ENCODE measurements at places on chromosomes 7 and 10.

GRCh38 chr10:88926566-88927415, 25.8 kb downstream of the ACTA2 start:
- DNase-seq: peak; percentile 80

- no peak for DNase-seq
Observed at GRCh38 chr10:15053061-15053460, 9.3 kb downstream of the OLAH start.

DNA sequence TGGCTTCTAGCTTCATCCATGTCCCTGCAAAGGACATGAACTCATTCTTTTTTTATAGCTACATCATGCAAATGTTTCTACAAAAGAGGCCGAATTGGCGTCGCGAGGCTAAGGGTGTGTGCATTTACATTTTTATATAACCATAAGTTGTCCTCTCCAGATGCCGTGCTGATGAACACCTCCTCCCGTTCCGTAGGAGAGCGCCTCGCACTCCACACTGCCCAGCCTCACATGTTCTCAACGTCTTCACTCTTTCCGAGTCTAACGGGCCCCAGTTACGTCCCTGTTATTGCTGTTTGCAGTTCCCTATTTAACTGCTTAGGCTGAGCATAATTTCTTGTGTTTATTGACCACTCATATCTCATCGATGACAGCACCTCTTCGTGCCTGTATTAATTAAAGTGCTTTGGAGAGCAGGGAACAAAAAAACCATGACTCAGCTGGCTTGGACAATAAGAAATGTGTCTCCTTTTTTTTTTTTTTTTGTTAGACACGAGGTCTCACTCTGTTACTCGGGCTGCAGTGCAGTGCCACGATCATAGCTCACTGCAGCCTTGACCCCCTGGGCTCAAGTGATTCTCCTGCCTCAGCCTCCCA, 113.5 kb upstream of the SDK1 start:
- DNase-seq: no peak

DNA sequence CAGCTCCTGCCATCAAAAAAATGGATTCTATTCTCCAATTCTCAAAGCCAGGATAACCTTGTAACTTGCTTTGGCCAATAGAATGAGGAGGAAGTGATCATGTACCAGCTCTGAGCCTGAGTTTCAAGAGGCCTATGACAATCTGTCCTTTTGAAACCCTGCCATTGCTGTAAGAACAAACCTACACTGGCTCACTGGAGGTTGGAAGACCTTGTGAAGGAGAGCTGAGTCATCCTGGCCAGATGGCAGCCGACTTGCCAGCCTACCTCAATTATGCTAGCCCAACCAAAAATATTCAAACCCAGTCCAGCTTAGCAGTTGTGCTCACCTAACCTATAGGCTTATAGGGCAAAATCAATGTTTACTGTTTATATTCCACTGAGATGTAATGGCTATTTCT, 93.0 kb downstream of the HGF start:
- DNase-seq: no peak

DNA sequence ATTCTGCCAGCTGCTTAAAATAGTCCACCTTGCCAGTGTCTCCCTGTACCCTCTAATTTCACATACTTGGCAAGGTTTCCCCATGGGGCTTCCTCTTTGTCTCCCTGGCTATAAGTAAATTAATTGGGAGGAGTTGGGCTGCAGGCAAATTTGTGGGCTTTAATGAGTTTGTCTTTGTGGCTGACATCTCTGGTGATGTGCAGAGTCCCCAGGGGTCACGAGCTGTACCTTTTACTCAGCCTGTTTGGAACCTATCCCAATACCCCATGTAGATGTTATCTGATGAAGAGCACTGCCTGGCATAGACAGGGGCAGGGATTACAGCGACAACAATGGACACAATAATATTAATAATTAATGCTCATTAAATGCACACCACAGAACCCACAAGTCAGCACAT, 132.5 kb downstream of the SLIT1 start:
- DNase-seq: no peak

DNA sequence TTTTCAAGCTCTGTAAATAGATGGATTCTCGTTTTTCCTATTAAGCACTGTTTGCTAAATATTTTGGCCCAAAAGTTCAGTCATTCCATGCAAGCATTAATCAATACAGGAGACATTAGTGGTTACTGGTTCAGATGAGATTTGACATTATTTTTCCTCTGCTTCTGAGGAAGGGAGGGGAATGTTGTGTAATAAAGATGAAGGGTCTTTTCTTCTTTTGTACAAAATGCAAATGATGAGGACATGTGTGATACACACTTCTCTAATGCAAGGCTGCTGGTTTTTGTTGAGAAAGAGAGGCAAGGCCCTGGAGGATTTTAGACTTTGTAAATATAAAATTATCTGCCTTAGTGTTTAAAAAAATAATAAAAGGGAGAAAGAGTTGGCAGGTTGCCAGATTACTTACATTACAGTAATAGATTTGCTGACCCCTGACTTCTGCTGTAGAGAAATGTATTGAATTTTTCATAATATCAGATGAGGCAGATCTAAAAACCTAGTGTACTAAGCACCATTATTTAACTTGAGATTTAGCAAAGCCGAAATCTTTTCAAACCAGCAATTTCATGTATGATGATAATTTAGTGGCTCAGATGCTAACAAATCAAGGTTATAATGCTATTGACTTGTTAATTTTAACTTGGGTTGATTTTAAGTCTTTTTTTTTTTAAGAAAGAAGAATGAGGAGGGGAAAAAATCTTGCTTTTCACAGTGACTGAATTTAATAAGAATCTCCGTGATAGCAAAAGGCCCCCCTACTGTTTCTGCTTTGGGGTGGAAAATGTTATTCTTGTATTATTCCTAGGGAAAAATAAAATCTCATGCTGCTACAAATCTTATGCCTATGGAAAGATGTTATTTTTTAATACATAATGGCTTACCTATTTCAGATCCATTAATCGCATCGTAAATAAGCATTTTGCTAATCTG, 180.1 kb downstream of the ARID5B start:
- no peak for DNase-seq

- no peak for DNase-seq
Observed at GRCh38 chr7:55629051-55629677, 56.9 kb upstream of the VOPP1 start.

DNA sequence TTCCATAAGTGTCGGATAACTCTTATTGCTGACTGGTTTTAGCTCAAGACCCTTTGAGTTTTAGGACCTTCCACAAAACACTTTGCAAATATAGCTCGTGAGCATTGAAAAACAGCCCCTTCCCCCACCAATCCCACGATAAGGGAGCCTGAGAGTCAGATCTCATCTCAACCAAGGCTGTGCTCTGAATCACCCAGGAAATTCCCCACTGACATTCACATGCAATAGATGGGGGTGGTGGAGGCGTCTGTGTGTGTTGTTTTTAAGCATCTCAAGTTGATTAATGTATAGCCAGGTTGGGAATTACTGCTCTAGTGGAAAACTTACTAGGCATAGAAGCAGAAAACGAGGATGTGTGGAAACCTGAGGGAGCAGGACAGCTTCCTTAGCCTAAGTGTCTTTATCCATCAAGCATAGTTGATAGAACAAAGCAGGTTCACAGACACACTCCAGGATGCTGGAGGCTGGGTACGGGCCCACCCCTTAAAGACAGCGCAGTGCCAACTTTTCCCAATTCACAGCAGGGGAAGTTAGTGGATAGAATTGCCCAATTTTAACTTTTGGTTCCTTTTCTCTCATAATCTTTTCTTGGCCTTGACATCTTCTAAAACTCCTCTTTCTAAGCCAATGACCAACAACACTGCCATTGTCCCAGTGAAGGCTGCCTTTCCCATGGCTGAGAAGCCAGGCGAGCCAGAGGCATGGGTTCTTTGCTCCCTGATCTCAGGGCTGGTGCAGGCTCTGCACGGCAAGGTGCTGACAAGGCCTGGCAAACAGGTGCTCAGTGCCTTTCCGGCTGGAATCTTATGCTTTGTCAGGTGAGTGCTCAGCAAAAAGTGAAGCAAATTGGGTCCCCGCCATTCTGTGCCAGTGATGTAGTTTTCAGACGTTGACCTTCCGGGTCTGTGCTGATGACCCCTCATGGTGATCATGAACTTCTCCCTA, 98.5 kb upstream of the INSIG1 start:
- DNase-seq: no peak

DNA sequence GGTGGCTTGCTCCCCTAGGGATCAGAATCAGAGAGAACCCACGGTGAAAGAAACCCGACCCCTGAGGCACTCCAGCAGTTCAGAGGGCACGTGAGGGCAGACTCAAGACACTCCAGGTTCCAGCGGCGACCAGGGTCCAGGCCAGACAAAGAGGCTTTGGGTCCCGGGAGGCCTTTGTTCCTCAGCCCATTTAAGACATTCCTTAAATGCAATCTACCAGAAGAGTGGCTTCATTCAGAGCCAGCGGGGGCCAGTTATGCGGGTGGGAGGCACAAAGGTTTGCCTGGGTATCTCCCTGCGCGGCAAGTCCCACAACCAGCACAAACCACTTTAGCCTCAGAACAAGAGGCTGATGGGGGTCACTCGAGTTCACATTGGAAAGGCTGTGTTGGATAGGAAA, 53.6 kb downstream of the AFAP1L2 start:
- DNase-seq: no peak

- no peak for DNase-seq
Observed at GRCh38 chr10:21100190-21100589, 203.1 kb upstream of the NEBL start.

GRCh38 chr7:45578467-45578866, 4.3 kb downstream of the ADCY1 start:
- no peak for DNase-seq

DNA sequence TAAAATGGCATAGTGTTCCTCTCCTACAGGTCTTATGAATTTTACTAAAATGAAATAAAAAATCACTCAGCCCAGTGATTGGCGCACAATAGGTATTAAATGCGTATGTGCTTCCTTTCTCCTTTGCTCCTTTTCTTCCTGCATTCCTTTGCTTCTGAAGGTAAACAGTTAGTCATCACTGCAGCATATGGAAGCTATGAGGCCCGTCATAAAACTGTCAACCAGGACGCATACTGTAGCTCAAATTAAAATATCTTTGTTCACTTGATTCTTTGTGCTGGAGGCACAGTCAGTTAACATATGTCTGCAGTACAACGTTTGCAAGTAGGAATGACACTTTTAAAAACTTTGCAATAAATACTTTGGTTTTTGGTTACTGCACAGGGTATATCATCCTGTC, 374.7 kb downstream of the TCERG1L start:
- DNase-seq: no peak

GRCh38 chr7:106480616-106481031, 180.3 kb downstream of the CCDC71L start:
- no peak for DNase-seq

GRCh38 chr10:73857446-73857845, 16.9 kb downstream of the CAMK2G start:
- no peak for DNase-seq

GRCh38 chr10:75465450-75465827, 34.0 kb downstream of the LRMDA start:
- no peak for DNase-seq

GRCh38 chr10:22875581-22875980, 52.3 kb upstream of the ARMC3 start:
- DNase-seq: no peak

- no peak for DNase-seq
Observed at GRCh38 chr7:135300913-135301765, 67.5 kb downstream of the STRA8 start.

DNA sequence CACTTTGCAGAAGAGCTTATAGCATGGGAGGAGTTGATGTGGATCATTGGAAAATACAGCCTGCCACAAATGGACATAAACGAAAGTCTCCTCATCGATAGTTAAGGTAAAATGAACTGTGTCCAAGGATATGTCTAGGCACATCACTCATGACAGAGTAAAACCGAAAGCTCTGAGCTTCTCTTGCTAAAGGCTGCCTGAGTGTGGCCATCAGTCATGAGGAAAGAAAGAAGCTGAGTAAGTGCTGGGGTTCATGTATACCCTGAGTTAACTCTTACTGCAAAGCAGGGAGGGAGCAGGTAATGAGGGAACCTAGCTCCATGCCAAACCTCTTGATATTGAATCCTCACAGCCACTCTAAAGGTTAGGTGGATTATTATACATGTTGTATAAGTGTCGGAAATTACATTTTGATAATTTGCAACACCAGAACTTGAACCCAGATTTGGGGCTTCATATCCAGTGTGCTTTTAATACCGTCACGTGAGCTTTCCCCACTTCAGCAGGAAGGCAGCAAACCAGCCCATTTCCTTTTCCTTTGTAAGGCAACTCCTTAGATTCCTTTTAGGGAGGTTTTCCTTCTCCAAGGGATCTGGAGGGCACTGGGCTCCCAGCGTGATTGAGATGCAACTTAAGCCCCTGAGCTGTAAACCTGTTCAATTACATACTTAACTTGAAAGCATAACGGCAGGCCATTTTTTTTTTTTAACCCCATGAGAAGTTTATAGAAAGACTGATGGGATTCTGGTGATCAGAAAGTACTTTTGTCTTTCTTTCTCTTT, 215.0 kb downstream of the PHF14 start:
- DNase-seq: no peak
